Stimulated activated CD4-positive, alpha-beta T cell treated with anti-CD3 and anti-CD28 coated beads, Interleukin-15, amount 100 ng/mL, for 24 hours (primary cell): ENCODE measurements at places on chromosomes 3 and 15.

DNA sequence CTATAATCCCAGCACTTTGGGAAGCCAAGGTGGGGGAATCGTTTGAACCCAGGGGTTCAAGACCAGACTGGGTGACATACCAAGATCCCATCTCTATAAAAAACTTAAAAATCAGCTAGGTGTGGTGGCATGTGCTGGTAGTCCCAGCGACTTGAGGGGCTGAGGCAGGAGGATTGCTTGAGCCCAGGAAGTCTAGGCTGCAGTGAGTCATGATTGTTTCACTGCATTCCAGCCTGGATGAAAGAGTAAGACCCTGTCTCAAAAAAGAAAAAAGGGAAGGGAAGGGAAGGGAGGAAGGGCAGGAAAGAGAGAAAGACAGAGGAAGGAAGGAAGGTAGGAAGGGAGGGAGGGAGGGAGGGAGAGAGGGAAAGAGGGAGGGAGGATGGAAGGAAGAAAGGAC lies 133.7 kb upstream of the LRRN1 start:
- no peak for DNase-seq

GRCh38 chr3:16140116-16140893 lies 34.2 kb upstream of the GALNT15 start:
- no peak for DNase-seq

DNA sequence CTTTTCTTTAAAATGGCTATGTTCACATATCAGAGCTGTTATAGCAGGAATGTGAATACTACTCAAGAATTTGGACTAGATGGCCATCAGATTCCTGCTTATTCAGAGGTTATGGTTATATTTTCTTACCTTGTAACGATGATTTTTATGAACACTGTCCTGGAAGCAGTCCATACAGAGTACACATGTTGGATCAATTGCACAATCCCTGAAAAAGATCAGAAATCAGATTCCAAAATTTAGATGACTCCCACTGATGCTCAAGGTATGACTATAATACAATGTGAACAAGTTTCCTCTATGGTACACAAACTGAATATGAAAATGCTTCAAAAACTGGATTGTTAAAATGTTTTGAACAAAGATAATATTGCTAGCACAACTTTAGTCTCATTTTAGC lies 23.3 kb downstream of the UBR1 start:
- DNase-seq: no peak

DNA sequence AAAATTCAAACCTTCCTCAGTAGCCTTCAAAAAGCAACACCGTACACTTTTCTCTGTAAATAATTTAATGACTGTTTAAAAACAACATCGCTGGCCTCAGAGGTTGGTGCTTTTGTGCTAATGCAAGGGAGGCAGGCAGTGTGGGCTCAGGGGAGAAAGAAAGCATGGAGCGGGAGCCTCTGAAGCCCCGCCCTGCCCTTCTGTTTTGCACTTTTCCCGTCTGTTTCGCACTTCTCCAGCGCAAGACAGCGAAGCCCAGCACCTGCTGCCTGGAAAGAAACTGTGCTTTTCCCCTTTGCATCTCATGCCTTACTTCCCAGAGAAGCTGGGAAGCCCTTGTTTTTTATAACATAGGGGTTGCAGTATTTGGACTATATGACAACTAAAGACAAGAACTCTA lies 23.1 kb downstream of the TRPM1 start:
- no peak for DNase-seq

- no peak for DNase-seq
Measured at GRCh38 chr3:187484547-187485295, 116.5 kb downstream of the RTP4 start.
